D721Med (cell line): ENCODE measurements at places on chromosomes 12 and 14.
A peak's percentile ranks its signal among the peaks of the same experiment; 100 is the strongest.

GRCh38 chr14:52473557-52473956 is 78.7 kb downstream of the TXNDC16 start:
- no peak for DNase-seq

DNA sequence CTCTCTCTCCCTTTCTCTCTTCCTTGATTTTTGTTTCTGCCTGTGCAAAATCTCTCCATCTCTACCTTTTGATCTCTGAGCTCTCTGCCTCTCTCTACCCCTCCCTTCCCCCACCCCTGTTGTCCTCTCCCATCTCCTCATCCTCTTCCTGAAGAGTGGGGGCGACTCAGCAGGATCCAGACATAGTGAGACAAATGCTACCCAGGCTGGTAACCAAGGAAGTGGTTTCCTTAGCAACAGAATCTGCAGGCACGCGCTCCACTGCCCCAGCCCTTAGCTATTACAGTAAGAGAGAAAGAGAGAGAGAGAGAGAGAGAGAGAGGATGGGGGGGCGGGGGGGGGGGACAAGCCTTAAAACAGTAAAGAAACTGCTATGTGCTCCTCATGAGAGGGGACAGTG is 85.6 kb downstream of the CMKLR1 start:
- no peak for DNase-seq

- DNase-seq: no peak
Observed at GRCh38 chr14:93496856-93497741, 66.4 kb downstream of the UNC79 start.

DNA sequence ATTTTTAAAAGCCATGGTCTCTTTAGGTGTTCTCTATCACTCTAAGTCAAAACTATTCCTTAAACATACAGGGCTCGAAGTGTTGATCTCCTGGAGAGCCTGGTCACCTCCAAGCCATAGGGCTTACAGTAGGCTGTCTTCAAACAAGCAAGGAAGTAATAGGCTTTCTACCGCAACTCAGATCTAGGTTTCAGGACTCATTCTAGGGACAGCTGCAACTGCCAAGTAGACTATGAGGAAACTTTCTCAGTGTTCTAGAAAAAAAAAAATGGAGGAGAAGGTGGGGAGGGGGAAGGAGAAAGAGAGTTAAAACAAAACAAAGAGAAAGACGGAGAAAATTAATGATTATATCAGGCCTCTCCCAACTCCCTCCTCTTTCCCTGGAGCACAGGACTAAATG is 106.9 kb upstream of the ETV6 start:
- DNase-seq: no peak

DNA sequence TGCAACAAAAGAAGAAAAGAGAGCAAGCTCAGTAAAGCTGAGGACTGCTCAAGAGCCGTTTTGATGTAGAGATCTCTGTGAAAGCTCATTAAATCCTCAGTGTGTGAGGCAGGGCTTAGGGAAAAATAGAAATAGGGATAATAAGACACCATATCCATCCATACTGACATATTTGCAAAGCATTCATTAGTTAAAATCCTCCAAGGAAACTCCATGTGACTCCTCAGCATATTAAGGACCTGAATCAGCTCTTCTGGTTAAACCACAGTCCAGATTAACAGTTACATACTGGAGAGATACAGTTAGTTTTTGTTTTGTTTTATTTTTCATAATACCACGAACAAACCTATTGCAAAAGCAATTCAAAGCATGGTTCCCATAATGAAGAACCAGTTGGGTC is 288.2 kb downstream of the PAWR start:
- no peak for DNase-seq

DNA sequence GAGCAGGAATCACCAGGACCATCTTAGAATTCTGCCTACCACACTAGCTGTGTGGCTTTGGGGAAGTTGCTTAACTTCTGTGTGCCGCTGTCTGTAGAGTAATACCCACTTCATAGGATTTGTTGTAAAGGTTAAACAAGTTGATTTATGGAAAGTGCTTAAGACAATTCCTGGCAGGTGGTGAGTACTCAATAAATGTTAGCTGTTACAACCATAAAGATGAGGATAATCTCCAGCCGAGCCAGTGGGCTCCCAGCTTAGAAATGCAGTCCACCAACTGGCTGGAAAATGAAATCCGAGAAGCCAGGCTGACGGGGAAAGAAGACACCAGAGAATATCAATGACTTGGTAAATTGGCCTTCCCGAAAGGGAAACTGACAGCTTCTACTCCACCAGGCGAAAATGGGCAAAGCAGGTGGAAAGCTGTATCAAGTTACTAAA is 173.5 kb downstream of the CHST11 start:
- peak; percentile 71 for DNase-seq

DNA sequence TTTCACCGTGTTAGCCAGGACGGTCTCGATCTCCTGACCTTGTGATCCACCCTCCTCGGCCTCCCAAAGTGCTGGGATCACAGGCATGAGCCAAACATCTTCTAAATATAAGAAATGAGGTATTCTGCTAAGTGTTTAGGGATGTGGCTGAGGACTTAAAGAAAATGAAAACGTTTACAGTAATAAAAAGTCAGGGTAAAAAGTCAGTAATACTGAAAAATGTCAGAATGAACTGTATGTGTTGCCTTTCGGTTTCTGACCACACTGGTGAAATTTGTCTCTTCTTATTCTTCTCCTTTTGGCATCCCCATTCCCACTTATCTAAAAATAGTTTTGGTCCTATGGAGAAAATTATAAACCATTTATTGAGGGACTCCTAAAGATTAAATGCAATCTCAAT is 20.5 kb downstream of the TMEM116 start:
- no peak for DNase-seq

- peak; percentile 55 for DNase-seq
Observed at GRCh38 chr12:12327802-12328201, 22.2 kb downstream of the MANSC1 start.

DNA sequence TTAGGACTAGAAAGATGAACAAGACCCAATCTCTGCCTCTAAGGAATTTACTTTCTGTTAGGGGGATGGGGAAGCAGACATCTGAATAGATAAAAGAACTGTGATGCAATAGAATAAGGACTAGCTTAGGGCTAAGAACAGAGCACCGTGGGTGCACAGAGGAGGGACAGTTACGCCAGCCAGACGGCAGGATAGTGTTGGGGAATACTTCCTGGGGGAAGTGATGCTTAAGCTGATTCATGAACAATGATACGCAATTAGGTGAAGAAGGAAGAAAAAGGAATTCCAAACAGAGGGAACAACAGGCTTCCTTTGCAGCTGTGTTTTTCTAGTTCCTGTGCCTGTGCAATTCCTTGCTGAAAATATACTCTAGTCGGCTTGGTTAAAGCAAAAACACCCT is 501.1 kb downstream of the APAF1 start:
- no peak for DNase-seq

- no peak for DNase-seq
Observed at GRCh38 chr12:57724936-57725740, 13.4 kb downstream of the AGAP2 start.

- no peak for DNase-seq
Observed at GRCh38 chr12:10968765-10969456, 17.8 kb downstream of the TAS2R50 start.

DNA sequence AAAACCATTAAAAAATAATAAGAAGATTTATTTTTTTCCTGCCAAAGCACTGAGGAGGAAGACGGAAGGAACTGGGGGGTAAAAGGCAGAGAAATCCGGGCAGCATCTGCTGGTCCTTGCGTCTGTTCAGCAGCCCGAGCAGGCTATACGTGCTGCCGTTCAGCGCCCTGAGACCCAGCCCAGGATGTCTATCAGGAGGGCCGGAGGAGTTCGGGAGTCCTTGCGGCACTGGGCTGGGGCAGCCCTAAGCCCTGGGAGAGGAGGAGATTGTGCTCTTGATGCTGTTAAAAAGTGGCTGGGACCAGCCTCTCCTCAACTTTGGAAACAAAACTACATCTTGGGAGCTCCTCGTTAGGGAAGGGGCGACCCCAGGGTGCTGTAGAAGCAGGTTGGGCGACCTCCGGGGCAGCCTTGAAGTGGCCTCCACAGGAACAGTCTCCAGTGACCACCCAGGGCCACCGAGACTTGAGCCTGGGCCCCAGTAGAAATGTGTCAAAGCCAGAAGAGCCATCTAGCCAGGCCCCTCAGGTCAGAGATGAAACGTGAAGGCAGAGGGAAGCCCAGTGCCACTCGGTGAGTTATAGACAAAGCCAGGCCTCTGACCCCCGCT is 14.3 kb downstream of the PGF start:
- DNase-seq: no peak

DNA sequence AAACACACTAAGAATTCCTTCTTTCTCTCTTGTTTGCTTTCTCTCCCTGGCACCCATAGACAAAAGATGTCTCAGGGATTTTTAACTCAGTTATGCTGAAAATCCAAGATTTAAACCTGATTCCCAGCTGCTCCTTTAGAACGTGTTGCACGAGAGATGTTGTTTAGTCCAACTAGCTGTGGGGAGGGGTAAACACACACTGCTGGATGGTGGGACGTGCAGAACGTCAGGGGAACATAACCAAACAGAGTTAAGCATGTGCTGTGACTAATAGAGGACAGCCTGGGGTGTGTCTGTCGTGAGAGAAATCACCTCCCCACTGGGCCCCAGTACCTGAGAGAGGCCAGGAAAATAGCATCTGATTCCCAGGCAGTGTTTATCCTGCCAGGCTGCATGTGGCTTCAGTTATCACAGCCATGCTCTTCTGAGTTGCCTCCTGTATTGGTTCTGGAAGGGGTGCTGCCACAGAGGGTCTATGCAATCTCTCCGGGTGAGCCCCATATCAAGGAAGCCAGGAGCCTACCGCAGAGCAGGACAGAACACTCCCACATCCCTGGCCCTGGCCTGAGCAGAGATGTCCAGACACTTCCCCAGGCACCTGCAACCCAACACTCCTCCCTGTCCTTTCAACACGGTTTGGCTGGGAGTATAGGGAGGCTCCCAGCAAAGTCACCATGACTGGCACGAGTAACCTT is 112.7 kb upstream of the EGLN3 start:
- DNase-seq: no peak

DNA sequence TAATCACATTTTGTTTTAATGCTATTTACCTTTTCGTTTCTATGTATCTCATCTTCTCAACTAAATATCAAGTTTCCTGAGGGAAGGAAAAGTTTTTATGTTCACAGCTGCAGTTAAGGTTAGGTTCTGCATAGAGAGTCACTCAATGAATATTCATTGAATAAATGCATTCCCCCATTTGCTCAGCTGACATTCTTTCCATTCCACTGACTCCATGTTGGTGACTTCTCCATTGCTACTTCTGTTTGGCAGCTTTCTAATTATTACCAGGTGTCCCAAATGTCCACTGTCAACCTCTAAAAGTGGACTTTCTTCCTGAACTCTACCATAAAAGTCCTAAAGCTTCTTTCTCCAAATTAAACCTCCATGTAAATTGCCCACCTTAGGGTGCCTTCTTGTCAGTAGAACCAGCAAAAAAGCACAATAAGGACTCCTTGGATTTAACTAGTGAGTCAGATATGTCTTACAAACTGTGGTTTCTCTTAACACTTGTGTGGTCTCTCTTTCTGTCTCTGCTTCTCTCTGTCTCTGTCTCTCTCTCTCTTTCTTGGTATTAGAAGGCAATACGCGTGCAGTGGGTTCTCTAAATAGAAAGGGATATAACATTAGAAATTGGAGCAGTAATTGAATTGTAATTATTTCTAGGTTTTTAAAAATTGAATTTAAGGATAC is 85.9 kb downstream of the TMEM117 start:
- DNase-seq: no peak

DNA sequence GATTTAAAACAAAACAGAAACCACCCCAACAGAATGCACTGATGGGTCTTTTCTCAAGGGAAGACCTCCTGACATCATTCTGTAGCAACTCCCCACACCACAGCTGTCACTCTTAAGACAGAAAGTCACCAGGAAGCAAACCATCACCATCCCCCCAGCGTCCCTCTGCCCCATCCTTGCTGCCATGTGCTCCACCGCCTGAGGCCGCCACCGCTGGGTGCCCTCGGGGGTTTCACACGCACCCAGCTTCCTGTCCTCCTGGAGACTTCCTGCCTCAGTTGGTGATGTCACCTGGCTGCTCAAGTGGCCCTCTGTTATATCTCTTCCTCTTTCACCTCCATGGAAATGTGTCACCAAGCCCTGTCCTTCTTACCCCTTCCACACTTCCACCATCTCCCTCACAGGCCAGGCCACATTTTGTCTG is 71.4 kb upstream of the GPR68 start:
- no peak for DNase-seq

- no peak for DNase-seq
Observed at GRCh38 chr12:71071536-71072097, 86.2 kb downstream of the TSPAN8 start.

GRCh38 chr14:24080888-24081738 is 9.8 kb downstream of the CPNE6 start:
- no peak for DNase-seq

GRCh38 chr12:6871052-6871957 is 1.8 kb downstream of the SPSB2 start:
- no peak for DNase-seq

DNA sequence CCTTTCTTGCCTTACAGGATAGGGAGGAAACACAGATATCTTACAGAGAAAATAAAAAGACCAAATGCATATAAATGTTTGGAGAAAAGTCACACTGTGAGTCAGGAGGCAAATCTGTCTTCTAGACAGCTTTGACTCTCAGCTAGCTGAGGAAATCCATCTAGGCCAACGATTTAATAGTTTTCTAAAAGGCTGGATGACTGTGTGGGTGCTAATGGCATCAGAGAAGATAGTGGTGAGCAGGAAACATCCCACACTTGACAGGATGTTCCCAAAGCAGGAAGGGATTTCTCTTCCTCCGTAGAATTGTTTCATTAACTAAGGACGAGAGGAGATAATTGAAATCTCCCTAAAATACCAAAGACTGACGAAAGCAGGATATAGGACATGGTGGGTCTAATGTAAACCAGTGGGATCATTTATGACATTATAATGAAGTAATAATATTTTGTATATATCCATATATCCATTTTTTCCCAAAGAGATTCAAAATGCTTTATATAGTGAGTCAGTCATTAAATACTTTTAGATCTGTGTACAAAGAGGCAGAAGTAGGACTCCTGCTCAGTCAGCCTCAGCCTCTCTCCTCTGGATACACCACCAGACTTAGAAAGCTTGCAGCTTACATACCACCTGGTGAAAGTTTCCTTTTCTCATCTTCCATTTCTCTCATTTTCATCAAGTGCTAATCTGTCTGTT is 44.3 kb upstream of the PSMA6 start:
- no peak for DNase-seq
